ENCODE measurements at places on chromosomes 7 and 10.

GRCh38 chr10:98664329-98665042 is 217.8 kb upstream of the HPS1 start:
- DNase-seq = peak; percentile 37

DNA sequence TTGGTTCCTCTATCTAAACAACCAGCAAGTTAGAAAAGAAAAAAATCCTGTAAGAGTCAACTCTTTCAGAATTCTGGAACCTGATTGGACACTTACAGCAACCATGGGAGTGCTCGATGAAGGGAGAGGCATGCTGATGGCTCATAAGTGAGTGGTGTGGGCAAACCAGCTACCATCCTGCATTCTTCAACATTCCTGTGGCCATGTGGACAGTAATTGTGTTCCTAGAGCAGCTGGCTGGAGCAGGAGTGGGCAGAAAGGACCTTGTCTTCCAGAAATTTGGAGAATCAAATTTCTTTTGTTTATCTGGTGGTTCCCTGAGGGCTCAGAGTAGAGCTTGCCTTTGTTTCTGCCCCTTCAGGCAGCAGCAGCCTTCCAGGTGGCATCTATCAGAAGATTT is 22.5 kb upstream of the MYL7 start:
- DNase-seq = no peak

GRCh38 chr10:113006656-113007342 is 56.8 kb downstream of the TCF7L2 start:
- DNase-seq = no peak

DNA sequence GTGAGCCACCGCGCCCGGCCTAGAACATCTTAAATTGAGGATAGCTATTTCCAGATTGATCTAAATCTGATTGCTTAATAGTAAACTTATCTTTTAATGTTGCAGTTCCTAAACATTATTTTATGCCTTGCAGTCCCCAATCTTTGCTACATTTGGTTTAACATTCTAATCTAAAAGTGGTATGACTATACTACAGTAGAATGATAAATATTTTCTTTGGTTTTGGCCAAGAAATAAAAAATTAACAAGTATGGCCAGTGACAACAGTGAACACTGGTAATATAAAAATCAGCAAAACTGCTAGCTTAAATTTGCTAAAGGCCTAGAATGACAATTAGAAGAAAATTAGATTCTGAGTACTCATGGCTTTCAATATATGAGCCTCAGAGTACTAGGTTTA is 73.5 kb downstream of the CDK6 start:
- DNase-seq = no peak

GRCh38 chr10:21213381-21213780 is 312.1 kb downstream of the SKIDA1 start:
- no peak for DNase-seq

DNA sequence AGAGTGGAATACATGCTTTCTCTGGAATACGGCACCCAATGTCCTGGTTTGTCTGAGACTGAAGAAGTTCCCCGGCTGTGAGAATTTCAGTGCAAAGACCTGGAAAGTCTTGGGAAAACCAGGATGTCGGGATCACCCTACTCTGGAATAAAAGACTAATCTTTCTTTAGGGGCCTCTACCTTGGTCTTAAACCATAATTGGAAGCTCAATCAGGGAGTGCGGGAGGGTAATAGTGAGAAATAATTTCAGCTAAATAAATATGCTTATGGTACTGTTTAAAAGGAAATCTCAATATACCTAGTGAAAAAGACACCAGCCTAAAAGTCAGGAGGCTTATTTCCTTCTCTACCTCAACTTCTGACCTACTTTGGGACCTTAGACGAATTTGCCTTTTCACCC is 236.1 kb upstream of the GLI3 start:
- DNase-seq = no peak

GRCh38 chr7:55622241-55622640 is 49.9 kb upstream of the VOPP1 start:
- no peak for DNase-seq

DNA sequence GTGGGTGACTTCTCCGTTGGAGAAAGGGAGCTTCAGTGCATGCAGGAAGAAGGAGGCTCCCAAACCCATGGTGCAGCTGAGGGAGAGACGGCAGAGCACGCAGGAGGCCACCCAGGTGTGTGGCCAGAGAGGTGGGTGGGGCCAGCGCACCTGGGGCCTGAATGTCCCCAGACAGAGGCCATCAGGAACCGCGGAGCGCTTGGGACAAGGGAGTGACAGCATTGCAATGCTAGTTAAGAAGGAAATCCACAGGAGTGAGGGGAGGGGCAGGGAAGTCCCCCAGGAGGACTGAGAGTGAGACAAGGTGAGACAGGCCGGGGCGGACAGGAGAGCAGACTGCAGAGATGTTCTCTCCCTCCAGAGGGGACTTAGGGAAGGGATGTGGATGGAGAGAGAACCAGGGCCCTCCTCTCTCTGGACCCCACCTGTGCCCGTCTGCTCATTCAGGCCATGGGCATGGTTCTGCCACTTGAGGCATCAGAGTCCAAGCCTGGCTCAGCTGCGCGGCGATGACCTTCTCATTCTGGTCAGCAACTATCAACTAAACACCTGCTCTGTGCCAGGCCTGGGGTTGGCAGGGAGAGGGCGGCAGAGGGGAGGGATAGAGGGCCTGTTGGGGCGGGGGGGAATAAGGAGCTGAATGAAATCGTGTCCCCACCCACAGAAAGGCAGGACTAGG is 69.4 kb upstream of the COL13A1 start:
- DNase-seq = no peak

DNA sequence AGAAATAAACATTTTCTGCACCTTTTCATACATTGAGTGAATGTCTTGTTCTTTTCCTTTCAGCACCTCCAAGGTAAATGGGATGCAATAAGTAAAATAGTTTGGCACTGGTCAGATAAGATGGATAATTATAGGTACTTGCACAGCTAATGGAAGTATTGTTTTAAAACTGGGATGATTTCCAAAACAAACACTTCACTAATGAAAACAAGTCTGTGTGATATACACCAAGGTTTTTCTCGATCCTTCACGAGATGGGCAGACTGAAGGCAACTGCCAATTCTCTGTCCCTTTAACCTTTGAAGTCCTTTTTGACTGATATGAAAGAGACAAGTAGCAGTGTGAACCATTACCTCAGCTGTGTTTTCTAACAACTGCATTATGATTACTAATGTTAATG is 423.8 kb downstream of the GFRA1 start:
- DNase-seq = no peak

GRCh38 chr10:22504766-22505165 is 159.5 kb downstream of the SPAG6 start:
- no peak for DNase-seq

DNA sequence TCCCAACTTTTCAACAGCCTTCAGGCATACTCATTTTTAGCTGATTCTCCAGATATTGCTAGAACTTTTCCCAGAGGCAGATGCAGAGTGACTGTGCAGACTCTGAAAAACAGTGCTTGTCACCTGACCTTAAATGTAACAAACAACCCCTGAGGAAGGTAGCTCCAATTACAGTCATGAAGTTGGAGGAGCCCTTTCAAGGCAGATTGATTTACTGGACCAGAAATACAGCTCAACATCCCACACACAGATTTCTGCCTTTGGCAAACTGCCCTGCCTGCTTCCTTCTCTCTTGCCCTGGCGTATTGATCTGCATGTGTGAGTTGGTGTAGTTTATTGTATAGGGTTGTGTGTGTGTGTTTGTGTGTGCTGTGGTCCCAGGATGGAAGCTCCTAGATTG is 38.5 kb downstream of the PYROXD2 start:
- DNase-seq = no peak

- DNase-seq = no peak
Measured at GRCh38 chr7:157021071-157021870, 10.8 kb upstream of the MNX1 start.

GRCh38 chr7:31382722-31383121 is 42.2 kb upstream of the NEUROD6 start:
- no peak for DNase-seq

- DNase-seq = peak; percentile 23
Measured at GRCh38 chr10:45425621-45426563, 51.9 kb downstream of the ALOX5 start.

- DNase-seq = no peak
Measured at GRCh38 chr7:87003872-87004798, 55.3 kb downstream of the ELAPOR2 start.

DNA sequence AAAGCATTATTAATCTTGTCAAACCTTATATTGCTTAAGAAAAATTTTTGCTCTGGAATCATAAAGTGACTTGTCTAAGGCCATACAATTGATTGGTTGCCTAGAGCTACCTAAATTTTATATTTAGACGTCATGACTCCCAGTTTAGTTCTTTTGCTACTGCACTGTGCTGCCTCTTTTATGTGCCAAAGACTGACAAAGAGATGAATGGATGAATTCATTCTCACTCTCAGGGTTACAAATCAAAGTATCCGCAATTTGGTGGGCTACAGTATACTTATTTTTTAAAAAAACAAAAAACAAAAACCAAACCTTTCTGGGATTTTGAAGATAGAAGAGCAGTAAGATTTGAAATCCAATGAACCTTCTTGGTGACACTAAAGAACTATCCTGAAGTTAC is 27.7 kb upstream of the TMEM229A start:
- DNase-seq = no peak

- peak; percentile 96 for DNase-seq
Measured at GRCh38 chr10:17665747-17666146, 21.8 kb downstream of the STAM start.

GRCh38 chr10:62085404-62085803 is 183.2 kb downstream of the RTKN2 start:
- no peak for DNase-seq

DNA sequence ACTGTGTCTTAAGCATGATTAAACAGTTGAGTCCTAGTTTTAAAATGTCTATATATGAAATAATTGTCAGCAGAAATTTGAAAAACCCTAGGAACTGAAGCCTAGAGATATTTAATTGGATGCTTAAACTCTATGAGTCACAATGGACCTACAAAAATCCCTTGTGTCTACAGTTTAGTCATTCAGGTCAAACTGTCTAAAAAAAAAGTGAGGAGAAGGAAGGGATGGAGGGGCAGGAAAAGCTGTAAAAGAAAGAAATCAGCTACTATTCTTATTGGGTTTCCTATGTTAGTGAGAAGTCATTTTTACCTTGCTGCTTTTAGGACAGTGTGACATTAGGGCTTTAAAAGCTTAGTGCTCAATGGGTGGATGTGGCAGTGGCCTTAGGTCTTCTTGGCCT is 406.1 kb upstream of the FZD8 start:
- DNase-seq = no peak

GRCh38 chr7:153193144-153193595 is 433.6 kb downstream of the ACTR3B start:
- no peak for DNase-seq

DNA sequence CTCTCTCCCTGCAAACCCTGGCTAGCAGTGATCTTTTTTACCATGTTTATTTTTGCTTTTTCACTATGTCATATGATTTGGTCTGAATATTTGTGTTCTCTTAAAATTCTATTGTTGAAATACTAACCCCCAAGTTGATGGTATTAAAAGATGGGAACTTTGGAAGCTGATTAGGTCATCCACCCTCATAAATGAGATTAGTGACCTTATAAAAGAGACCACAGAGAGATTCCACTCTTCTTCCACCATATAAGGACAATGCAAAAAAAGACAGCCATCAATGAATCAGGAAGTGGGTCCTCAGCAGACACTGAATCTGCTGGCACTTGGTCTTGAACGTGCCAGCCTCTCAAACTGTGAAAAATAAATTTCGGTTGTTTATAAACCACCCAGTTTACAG is 112.8 kb upstream of the KCND2 start:
- no peak for DNase-seq

- DNase-seq = no peak
Measured at GRCh38 chr10:112821663-112822062, 128.4 kb upstream of the TCF7L2 start.

DNA sequence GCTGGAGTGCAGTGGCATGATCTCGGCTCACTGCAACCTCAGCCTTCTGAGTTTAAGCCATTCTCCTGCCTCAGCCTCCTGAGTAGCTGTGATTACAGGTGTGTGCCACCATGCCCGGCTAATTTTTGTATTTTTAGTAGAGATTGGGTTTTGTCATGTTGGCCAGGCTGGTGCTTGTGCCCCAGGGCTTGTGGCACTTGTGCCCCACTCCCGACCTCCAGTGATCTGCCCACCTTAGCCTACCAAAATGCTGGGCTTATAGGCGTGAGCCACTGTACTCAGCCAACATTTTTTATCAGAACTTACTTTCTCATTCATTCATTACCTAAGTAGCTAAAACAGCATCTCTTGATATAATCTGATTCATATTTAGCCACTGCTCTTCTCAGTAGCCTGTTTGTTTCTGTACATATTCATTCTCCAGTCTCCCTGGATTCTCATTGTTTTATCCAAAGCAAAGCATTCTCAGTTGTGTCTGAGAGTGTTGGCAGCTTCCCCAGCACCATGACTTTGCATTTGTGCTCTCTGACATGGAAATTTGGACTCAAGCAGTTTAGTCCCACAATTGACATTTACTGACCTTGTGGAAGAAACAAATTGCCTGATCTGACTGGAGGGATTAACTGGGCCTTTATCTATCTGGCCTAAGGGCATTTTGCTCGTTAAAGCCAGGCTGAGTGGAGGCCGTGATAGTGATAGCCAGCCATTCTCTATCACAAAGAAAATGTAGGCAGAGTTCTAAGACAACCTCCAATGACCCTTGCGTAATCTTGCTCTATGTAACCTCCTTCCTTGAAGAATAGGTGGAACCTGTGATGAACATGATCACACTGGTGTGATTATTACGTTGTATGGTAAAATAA is 44.9 kb downstream of the AKR1B15 start:
- no peak for DNase-seq

DNA sequence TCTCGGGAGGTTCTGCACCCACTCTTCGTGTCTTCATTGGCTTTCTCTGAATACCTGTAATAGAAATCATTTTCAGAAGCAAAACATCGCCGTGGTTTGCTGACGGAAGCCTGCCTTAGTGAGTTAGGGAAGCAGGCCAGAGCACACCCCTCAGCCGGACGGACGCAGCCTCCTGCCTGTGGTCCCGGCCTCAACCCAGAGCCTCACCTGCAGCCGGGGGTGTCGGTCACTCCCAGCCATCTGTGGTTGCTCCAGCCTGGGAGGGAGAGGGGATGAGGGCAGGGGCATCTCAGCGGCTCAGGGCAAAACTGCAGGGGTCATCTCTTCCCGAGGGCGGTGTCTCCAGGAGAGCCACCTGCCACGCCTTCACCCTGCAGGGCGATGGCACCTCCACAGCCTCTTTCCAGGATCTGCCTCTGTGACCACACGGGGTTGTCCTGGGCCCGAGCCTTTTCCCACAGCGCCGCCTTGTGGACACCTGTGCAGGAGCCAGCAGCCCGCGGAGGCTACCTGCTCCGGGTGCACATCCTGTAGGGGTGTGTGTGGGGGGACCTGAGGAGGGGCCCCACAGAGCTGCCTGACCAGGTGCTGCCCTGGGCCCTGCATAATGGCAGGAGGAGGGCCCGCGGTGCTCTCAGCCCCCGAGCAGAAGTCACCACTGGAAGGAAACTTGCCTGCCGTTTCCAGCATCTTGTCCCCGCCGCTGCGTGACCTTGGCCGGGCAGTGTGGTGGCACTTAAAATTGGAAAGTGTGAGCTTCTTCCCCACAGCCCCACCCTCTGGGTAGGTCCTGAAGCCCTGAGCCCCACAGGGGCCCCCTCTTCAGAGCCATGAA is 21.6 kb upstream of the AP5Z1 start:
- peak; percentile 63 for DNase-seq

GRCh38 chr10:118412932-118413331 is 70.8 kb upstream of the FAM204A start:
- DNase-seq = no peak

Data from inflammatory macrophage treated with lipopolysaccharide for 4 hours (primary cell).